ENCODE measurements at places on chromosomes 1 and 21.

GRCh38 chr1:219340796-219341195, 167.1 kb downstream of the LYPLAL1 start:
- DNase-seq: no peak

- no peak for DNase-seq
Observed at GRCh38 chr1:101065575-101065974, 40.0 kb upstream of the DPH5 start.

DNA sequence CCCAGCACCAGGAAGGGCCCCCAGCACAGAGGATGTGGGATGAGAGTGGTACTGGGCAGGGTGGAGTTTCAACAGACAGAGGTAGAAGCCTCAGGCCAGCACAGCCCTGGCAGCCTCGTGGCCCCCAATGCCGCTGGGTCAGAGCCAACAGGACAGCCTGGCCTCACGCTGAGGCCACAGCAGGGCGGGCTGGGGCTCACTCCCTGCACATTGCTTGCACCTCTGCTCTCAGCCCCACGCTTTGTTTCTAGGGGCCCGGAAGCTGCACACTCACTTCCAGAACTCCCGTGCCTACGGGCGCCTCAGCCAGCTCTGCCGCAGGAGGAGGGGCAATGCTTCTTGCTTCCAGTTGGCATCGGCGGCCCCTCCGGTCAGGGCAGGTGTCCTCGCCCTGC, 72.9 kb downstream of the SIK1 start:
- DNase-seq: no peak

- no peak for DNase-seq
Observed at GRCh38 chr1:88730132-88730675, 46.1 kb downstream of the PKN2 start.

GRCh38 chr1:232538224-232538942, 91.5 kb downstream of the SIPA1L2 start:
- no peak for DNase-seq

GRCh38 chr21:42376338-42376982, 10.1 kb upstream of the TFF1 start:
- DNase-seq: no peak

DNA sequence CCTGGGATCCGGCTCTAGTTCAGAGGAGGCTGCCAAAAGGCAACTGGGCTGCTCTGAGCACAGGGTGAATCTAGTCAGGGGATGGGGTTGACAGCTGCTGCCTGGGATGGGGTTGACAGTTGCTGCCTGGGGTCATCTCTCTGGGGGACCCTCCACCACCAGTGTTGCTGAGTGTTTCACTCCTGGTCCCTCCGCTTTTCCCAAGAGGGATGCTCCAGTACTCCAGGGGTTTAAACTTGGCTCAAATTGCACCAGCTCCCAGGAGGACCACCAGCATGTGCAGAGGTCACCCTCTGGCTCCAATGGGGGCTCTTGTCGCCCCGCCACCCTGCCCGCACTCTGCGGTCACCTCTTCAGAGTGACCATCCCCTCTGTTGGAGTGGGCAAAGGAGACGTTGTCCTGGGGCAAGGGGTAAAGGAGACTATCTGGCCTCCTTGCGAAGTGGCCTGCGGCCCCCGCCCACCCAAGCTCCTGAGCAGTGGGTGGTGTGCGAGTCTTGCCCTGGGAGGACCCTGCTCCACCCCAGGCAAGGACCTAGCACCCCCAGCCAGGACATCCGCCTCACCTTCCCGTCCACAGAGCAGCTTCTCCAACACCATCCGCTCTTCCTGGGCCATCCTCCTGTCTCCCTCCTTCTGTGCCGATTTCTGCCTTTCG, 52.6 kb downstream of the SIK1 start:
- DNase-seq: peak; percentile 10

DNA sequence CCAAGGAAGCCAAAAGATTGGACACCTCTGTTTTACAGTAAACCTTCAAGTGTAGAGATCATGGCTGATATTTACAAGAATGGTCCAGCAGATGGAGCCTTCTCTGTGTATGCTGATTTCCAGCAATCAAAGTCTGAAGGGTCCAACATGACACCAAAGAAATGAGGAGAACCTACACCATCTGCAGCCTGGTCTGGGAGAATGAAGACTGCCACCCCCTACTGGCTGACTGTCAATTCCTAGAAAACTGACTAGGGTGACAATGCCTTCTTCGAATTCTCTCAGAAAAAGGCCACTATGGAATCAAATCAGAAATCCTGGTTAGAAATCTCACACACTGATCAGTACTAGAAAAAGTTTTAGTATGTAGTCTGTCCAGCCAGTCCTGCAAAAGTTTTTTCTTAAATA, 83.3 kb downstream of the CDC42BPA start:
- DNase-seq: no peak

DNA sequence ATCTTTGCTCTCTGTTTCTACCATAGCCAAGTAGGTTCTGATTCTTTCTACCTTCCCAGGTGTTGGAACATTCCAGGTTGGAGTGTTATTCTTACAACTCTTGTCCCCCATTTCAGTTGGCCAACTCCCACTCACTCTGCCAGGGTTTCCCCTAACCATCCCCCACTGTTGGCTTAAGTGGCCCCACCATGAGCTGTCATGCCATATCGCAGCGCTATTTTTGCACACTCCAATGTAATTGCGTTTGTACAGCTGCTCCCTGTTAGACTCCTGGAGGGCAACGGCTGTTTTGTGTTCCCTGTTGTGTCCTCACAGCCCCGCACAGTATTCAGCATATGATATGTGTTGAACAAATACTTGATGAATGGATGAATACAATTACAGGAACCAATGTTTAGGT, 117.7 kb upstream of the ETS2 start:
- no peak for DNase-seq

DNA sequence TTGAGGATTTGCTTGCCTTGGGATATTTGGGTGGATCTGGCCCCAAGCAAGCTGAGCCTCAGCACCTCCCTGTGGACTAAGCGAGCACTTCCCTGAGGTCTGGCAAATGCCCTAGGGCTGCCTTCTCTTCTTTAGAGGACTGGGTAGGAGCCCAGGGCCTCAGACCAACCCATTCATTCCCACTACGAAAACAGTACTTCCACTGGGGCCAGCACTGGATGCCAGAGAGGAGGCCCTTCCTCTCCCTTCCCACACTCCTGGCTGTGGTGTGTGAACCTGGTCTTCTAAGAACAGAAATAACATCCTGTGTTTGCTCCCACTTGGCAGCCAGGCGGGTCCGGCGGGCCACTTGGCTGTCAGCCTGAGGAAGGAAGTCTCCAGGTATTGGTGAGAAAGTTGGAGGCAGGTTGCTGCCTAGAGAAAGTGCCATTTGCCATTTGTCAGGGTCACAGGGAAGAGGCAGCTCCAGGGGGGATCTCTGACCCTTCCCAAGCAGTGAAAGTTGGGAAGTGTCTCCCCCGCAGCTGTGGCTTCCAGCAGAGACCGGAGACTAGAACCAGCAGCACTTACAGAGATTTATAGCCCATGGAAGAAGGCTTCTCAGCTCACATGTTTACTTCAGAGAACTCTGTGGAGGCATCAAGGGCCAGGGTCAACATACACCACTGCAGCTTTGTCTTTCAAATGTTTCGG, 323.5 kb downstream of the SIPA1L2 start:
- DNase-seq: peak; percentile 22

DNA sequence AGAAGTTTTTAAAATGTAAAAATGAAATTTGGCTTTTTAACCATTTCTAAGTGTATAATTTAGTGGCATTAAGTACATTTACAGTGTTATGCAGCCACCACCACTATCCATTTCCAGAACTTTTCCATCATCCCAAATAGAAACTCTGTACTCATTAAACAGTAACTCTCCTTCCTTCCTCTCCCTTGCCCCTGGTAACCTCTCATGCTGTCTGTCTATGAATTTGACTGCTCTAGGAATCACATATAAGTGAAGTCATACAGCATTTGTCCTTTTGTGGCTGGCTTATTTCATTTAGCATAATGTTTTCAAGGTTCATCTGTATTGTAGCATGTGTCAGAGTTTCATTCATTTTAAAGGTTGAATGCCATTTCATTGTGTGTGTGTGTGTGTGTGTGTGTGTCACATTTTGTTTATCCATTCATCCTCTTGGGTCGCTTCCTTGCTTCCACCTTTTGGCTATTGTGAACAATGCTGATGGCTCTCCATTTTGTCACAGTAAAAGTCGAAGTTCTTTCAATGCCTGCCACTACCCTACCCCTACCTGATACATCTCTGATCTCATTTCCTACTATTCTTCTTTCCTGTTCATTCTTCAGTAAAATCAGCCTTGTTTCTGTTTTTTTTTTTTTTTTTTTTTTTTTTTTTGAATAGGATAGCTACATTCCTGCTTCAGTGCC, 45.3 kb downstream of the F3 start:
- no peak for DNase-seq

GRCh38 chr1:29958271-29958670, 721.9 kb downstream of the PTPRU start:
- no peak for DNase-seq

GRCh38 chr1:121546830-121547591, 362.2 kb downstream of the SRGAP2C start:
- no peak for DNase-seq

GRCh38 chr21:44054710-44055109, 42.6 kb downstream of the TRAPPC10 start:
- no peak for DNase-seq

DNA sequence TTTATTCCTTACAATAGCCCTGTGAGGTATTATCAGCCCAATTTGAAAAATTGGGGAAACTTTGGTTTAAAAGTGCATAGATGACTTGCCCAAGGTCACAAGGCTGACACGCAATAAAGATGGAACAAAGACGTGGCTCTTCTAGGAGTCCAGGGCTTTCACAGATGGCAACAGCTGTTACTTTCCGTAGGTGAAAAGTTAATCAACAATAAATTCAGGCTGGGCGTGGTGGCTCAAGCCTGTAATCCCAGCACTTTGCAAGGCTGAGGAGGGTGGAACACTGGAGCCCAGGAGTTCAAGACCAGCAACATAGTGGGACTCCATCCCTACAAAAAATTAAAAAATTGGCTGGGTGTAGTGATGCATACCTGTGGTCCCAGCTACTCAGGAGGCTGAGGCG, 87.8 kb upstream of the ATF3 start:
- no peak for DNase-seq

DNA sequence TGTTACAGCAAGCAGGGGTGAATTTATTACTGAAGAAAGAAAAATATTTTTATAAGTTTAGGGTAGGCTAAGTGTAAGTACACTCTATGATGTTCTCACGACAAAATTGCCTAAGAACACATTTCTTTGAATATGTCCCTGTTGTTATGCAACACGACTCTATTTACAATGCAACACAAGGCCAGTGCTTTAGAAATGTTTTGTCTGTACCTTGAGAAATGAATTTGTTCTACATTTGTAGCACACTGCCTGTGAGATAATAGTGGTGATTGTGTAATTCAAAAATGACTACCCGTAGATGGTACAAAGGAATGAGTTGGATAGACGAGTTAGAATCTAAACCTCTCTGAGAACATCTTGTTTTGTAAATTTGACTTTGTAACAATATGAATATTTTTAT, 63.7 kb upstream of the IGSF5 start:
- DNase-seq: no peak

GRCh38 chr1:87592156-87592555, 263.5 kb downstream of the LMO4 start:
- DNase-seq: no peak

DNA sequence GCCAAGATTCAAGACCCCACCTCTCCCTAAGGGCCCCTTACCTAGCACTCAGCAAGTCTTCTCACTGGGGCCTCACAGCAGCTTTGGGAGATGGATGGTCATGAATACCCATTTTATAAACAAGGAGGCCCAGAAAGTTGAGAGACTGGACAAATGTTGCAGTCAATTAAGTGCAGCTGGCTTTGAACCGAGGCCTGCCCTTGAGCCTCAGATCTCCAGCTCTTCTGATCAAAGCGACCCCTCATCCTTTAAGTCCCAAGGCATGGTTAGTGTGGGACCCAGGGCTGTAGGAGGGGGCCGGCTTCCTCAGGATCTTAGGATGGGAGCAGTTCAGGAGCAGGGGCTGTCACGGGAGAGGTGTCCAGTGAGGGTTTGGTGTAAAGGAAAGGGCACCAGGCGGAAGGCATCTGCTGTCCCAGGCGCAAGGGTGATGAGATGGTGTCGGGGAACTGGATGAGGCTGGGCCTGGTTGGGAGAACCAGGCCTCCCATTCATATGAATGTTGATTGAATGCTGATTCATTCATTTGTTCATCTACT, 5.1 kb upstream of the MTFR1L start:
- DNase-seq: no peak

DNA sequence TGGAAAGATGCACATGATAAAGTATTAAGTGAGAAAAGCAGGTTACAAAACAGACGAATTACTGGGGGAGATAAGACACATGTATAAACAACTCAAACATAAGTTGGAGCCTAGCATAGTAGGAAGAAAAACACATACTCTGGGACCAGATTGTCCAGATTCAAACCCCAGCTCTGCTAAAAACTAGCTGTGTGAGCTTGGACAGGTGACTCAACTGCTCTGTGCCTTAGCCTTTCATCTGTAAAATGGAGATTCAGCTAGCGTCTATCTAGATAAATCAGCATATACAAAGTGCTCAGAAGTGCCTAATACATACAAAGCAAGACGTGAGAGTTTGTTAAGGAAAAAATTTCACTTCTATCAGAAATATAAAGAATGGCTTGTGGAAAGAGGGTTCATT, 254.0 kb upstream of the POU3F1 start:
- DNase-seq: no peak

- DNase-seq: no peak
Observed at GRCh38 chr1:24415910-24416665, 486 bp downstream of the NIPAL3 start.

GRCh38 chr1:201329286-201329685, 46.0 kb downstream of the PKP1 start:
- no peak for DNase-seq

GRCh38 chr1:205348554-205349487, 7.9 kb downstream of the KLHDC8A start:
- no peak for DNase-seq

DNA sequence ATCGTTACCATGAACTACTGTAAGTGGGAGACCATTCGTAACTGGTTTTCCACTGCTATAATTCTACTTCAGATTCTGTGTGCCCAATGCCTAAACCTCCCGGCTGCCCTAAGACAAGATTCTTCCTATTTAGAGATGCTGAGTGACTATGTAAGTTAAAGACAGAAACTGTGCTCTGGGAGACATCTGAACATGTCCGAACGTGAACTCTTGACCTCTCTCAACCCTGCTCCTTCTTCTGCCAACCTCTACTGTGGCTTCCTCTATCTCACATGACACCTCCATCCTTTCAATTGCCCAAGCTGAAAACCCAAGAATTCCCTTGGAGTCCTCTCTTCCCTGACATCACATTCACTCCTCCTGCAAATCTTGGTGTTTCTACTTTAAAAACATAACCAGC, 182.9 kb downstream of the AKT3 start:
- DNase-seq: no peak

DNA sequence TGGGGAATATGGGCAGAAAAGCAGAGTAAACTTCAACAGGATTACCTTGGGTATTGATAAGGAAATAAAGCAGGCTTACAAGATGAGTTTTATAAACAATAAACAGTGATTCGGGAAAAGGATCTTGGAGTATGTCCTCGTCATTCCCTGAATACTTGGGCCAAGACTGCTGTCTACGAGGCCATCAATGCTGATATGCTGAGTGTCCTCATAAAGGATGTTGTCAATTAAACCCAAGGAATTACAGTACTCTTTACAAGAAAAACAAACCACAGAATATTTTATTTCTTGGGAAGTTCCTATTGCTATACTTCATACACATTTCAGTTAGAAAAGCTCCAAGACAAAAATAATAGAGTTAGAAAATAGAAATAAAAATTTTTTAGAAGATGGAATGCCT, 34.9 kb downstream of the ATP1B1 start:
- no peak for DNase-seq

- peak; percentile 78 for DNase-seq
Observed at GRCh38 chr1:157993147-157993917, at the start of gene KIRREL1. KIRREL1 (plus strand) TSS chr1:157993645; CDS start chr1:157993677, 32 bp downstream.

Measured in ovary (tissue), 10 donors.